ENCODE measurements at places on chromosomes 7 and 10.

DNA sequence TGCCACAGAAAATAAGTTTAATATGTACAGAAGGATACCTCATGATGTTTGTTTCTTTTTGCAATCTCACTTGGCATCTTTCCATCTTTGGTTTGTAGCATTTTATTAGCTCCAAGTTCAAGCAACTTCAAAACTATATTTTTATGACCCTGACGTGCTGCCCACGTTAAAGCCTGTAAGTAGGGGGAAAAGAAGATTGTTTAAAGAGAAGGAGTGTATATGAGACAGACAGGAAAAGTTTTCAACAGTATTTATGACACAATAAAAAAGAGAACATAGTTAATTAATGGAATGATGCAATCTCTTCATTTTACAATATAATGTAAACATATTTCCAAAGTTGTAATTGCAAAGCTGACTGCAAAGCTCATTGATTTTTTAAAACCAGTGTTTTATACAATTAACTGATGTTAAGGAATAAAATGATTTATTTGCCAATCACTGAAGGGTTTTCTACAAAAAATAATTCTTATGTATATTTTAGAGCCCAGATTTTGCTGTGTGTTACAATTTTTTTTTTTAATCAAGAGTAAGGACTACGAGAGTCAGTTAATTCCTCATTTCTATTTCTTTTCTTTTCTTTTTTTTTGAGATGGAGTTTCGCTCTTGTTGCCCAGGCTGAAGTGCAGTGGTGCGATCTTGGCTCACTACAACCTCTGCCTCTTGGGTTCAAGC lies 42.5 kb downstream of the ASZ1 start:
- no peak for DNase-seq

GRCh38 chr10:69869291-69869961 lies 67.7 kb downstream of the COL13A1 start:
- no peak for DNase-seq

DNA sequence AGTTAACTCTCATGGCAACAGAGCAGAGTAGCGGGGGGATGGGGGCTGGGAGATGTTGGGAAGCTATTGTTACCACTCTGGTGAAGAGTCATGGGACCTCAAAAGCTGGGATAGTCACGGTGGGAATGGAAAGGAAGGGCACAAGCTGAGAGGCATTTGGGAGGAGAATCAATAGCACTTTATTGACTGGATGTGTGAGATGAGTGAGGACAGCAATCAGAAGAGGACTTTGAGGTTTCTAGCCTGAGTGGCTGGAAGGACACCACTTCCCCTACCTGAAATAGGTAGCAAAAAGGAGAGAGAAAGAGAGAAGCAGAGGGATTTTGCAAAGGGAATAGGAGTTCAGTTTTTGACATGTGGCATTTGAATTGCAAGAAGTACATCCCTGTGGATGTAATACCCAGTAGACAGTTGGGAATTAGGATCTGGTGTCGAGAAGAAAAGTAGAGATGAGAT lies 27.2 kb downstream of the SCD start:
- DNase-seq: no peak

DNA sequence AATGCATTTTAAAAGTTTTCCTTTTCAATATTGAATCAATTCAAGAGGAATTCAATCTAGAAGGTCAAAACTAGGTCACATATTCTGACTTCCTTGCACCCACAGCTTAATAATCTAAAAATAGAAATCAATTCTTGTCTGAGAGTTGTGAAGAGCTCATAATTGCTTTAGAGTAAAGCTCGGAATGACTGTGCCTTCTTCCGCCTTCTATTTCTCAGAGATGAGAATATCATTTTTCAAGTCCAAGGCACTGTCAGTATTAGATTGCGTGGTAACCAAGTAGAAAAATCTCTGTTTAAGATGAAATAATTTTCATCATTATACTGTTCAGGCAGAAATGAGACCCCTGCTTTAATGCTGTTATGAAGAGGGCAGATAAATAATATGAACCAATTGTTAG lies 272.2 kb upstream of the NFE2L3 start:
- DNase-seq: no peak

GRCh38 chr7:128203710-128204214 lies 37.3 kb upstream of the LEP start:
- DNase-seq: peak; percentile 34

GRCh38 chr10:13890233-13891127 lies 303.7 kb downstream of the PRPF18 start:
- no peak for DNase-seq

GRCh38 chr7:55441774-55442522 lies 76.8 kb downstream of the LANCL2 start:
- no peak for DNase-seq

DNA sequence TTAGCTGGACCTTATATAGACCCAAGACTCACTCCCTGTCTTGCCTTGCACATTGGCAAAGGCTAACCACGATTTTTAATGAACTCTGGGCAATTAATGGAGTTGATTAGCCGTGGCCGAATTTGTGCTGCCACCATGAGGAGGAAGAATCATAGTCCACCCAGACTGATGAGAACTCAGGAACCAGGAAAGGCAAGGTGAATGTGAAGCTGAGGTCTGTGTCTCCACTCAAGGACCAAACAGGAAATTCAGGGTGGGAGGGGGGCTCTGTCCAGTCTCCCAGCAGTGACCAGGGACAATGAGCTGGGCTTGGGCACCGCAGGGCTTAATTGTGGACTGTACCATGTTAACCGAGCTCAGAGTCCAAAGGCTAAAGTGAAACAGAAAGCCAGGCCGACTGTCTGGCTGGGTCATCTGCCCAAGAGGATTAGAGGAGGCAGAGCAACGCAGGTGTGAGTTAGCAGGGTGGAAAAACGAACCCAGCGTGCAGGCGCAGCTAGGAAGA lies 127.0 kb upstream of the JCAD start:
- no peak for DNase-seq

GRCh38 chr10:63666836-63667383 lies 145.7 kb downstream of the REEP3 start:
- no peak for DNase-seq

DNA sequence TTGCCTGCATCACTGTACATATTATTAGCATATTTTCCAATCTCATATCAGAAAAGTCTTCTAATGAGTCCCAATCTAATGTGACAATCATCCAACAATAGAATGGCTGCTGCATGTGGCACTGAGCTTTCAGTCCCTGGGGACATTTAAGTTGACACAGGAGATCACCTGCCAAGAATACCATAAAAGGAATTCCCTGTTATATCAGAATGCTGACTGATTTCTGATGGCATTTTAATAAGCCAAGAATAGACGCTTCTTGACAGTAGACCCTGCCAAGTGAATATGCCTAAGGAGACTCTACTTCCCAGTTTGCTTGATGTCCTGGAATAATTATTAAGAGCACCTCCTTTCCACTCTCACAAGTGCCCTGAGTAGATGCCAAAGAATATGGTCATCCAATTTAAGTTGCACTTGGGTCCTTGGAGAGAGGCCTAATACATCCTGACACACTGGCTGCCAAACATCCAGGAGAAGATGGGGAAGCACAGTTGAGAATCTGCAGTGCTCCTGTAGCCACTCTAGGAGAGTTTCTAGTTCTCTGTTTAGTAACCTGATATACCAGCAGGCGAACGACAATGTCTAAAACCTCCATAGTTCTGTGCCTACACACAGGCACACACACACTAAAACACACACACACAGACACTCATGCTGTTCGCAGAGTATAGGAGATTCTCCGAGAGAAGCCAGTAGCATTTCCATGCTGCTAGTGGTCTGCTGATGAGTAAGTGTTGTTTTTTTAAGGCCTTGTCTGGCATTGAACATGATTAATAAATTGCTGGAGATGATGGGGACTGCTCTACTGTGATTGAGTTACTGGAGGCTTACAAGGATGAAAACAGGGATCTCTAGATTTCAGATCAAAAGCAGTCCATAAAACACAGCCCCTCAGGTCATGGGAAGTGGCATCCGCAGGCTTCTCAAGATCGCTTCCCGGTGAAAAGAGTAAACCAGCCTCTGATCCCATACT lies 369.6 kb downstream of the KCNMA1 start:
- DNase-seq: no peak

- DNase-seq: no peak
These were observed 156.2 kb downstream of the COBL start for GRCh38 chr7:51160411-51160810.

- DNase-seq: no peak
These were observed 3.4 kb upstream of the PPP1R17 start for GRCh38 chr7:31683445-31684225.

- no peak for DNase-seq
These were observed 78.9 kb downstream of the CACNA2D1 start for GRCh38 chr7:82364671-82365070.

DNA sequence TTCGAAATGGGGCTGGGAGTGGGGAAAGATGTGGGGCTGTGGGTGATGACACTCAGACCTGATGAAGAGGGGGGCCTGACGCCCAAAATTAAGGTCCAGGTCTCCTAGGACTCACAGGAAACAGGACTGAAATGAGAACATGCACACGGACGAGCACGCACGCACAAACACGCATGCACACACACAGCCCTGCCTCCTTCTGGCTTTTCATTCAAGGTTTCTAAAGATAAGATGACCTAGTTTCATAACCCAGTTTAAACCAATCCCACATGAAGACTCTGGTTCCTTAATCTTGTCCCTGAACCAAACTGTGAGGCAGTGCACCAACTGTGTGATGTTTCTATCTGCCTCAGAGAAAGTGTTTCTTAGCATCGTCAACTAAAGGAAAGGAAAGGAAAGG lies 162.0 kb downstream of the DGKI start:
- no peak for DNase-seq
